ENCODE measurements at places on chromosomes 2 and 18.

- DNase-seq = no peak
Measured at GRCh38 chr2:122830157-122830556, 1074.7 kb downstream of the TSN start.

DNA sequence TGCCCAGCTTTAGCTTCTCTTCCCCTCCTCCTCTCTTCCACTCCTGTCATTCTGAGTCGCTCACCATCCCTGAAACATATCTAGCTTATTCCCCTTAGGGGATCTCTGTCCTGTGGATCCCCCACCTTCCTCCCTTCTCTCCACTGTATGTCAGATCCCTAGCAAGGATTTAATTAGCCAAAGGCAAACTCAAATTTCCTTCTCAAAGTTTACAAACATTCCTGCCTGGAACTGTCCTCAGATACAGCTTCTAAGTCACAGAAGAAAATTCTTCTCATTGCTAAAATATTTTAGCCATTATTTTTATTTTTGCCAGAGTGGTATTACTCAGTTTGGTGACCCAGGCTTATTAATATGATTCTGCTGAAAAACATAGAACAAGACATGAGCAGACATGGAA is 315.3 kb downstream of the CYP26B1 start:
- no peak for DNase-seq

DNA sequence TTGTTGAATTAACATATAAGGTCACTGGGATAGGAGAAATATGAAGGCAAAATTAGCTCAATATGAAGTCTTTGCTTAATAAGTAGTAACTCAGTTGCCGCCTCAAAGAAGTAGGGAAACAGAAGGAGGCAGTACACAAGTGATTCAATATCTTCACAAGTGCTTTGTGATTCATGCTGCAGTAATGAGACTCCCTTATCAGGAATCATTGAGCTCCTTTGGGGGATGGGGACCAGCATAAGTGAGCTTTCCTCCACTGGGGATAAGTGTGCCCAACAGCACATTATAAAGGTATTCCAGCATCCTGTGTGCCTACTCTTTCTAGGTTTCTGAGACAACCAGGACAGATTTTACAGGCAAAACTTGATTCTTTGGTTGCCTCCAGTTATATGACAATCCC is 323.4 kb upstream of the UBE2E3 start:
- no peak for DNase-seq

DNA sequence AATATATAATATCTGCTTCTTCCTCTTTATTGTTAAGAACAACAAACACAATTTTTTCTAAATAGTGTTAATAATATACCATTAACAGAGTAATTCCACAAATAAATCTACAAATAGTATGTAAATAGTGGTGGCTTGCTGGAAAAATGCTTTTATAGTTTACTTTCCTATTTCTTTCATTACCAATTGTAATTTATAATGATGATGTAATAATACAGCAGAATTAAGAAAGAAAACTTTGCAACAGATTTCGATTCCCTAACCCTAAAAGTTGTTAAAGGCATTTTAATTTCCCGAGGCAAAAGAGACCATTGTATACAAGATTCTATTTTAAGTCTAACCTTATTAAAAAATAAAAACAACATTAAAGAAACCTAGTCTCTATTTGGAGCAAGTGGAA is 307.9 kb downstream of the CCDC178 start:
- DNase-seq = no peak

GRCh38 chr2:88188748-88189147 is 18.6 kb downstream of the THNSL2 start:
- no peak for DNase-seq

GRCh38 chr2:126753501-126754212 is 97.7 kb downstream of the GYPC start:
- DNase-seq = no peak

DNA sequence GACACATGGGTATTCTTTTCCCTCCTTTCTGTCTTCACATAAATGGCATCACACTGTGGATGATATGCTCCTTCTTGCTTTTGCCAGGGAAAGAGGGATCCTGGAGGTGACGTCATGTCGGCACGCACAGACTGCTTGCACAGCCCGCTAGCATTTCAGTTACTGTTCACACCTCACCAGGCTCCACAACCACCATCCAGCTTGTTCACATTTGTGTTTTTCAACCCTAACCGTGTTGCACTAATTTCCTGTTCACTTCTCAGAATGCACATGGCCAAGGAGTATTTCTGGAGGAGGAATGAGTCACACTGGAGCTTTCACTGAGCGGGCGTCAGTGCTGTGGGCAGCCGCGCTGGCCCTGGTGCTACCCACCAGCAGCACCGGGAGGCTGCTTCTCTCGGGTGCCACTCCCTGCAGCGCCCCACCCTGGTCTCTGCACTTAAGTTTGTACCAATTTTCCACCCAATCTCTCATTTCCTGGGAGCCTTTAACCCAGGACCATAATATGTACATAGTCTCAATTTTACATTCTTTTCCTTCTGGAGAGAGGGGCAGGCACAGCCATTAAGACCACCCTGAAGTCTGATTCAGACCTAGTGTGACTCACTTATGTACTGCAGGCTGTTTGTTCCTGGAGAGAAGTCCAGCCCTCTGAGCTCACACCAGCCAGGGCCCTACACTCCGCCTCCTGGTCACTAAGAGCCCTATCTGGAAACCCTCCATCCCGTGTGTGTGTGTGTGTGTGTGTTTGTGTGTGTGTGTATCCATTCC is 65.1 kb downstream of the MBP start:
- DNase-seq = no peak

- DNase-seq = no peak
Measured at GRCh38 chr2:84283506-84283905, 175.6 kb downstream of the SUCLG1 start.

GRCh38 chr2:112698834-112699515 is 21.8 kb upstream of the NT5DC4 start:
- no peak for DNase-seq

- DNase-seq = no peak
Measured at GRCh38 chr18:8262221-8262620, 347.0 kb upstream of the RAB12 start.

- no peak for DNase-seq
Measured at GRCh38 chr2:23556929-23557328, 171.9 kb downstream of the KLHL29 start.

- no peak for DNase-seq
Measured at GRCh38 chr18:56100090-56100722, 512.2 kb upstream of the TCF4 start.

GRCh38 chr18:45662468-45662867 is 47.2 kb downstream of the SLC14A2 start:
- no peak for DNase-seq

DNA sequence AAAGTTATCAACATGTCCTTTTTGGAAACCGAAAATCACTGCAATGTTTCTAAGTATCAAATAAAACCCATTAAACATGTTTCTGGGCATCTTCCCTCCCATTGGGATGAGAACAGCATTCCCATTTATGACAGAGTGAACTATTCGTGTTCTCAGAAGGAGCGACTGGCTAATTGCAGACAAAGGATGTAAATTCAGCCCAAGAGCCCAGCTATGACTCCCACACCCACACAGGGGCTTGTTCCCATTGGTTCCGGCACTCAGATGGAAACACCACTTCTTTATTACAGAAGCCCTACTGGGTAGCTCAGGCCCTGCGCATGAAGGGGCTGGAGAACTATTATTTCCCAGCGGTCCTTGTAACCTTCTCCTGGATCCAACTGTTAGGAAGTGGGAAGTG is 16.6 kb upstream of the NPAS2 start:
- no peak for DNase-seq

GRCh38 chr2:2530334-2530733 is 199.3 kb upstream of the MYT1L start:
- DNase-seq = no peak

DNA sequence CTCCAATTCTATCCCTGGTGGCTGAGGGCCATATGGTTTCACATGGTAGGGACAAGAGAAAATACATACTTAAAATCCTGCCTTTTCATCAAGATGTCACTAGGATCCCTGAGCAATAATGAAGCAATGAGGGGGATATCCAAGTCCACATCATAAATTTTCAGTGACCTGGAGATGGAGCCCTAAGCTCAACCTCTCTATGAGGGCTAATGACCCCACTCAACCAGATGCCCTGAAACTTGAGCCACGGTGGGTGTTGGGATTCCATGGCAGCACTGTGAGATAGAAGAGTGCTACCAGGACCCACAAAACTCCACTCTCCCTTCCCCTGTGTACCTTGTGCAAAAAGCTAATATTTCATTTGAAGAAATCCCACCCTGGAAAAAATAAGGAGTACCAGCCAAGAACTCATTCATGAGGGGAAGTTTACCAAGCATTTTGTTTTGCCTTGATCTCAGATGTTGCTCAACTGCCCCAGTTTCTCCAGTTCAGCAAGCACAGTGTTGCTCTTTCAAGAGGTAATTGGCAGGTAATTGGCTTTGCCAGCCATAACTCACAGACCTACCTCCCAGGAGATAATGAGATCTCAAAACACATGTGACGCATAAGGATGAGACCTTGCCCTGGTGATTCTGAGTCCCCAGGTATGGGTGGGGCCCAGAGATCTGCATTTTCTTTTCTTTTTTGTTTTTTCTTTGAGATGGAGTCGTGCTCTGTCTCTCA is 51.0 kb upstream of the TTC39C start:
- DNase-seq = no peak

DNA sequence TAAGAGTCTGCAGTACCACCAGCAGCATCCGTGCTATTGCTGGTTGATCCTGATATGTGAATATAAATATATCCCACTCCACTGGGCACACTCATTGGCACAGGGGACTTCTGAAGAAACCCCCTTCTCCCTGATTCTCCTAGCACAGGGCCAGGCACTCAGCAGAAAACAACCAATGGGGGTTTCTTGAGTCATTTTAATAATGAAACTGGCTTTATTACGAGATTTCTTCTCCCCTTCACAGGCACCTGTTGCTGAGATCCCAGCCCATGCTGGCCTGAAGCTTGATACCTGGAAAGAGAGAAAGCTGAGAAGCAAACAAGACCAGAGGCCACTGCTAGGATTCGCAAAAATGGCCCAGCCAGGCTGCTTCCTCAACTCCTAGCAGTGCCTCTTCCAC is 17.9 kb upstream of the CYRIA start:
- DNase-seq = no peak

DNA sequence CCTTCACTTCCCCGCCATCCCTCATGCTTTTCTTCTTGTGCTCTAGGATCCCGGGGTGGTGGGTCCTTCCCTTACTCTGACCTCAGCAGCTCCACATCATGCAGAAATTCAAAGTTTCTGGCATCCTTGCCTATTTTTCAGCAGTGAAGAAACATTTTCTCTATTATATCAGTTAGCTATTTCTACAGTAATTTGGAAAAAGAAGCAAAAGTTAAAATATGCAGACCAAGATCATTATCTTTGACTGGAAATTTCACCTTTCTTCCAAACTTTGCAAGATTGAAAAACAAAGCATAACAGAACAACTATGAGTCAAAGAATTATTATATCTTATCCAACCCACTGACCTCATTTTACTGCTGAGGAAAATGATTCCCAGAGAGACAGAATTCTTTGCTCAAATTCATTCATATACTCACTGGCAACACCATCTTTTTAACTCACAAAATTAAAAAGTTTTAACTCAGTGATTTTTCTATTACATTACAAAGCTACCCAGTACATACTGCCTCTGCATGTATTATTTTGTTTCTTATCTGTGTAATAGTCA is 40.5 kb downstream of the ANTXR1 start:
- DNase-seq = no peak

DNA sequence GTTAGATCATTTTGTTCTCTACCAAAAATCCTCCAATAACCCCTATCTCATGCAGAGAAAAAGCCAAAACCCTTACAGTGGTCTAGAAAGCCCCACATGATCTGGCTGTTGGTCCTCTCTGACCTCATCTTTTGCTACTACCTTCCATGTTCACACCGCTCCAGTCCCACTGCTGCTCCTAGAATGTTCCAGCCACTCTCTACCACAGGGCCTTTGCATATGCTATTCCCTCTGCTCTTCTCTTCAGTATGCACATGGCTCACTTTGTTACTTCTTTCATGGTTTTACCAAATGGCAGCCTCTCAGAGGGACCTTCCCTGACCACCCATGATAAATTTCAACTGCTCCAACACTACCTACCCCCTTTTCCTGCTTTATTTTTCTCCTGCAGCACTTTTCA is 193.5 kb upstream of the CCDC150 start:
- no peak for DNase-seq

GRCh38 chr2:102478686-102479470 is 5.9 kb downstream of the SLC9A4 start:
- DNase-seq = no peak

DNA sequence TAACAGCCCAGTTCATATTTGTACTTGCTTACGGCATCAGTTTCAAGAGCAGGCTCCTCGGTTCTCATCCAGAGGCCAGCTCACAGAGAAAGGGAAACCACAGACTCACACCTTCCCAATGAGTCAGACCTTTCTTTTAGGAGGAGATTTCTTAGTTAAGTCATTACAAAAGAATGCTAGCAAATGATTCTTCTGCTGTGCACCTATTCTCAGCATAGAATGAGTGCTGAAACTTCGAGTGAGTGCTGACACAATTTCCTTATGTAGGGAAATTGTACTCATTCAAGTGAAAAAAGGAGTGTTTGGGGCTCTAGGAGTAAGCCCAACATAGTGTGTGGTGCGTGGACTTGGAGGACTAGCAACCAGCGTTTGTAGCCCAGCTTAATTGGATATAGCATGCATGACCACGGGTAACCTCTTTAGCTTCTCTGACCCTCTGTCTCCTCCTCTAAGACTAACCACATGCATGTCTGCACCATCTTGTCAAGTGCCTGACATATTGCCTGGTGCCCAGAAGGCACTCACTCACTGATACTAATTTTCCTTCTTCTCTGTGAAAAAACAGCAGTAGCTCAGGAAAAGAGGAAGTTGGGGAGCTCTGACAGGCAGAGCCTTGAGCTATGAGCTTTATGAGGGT is 87.0 kb downstream of the ALPK2 start:
- DNase-seq = no peak

- no peak for DNase-seq
Measured at GRCh38 chr18:27278131-27278530, 93.0 kb upstream of the CHST9 start.

- DNase-seq = no peak
Measured at GRCh38 chr18:80034852-80035406, 695 bp downstream of the RBFA start.

GRCh38 chr2:23698116-23698693 is 228.7 kb downstream of the ATAD2B start:
- DNase-seq = no peak

- no peak for DNase-seq
Measured at GRCh38 chr18:57780706-57781347, 22.3 kb downstream of the ATP8B1 start.

DNA sequence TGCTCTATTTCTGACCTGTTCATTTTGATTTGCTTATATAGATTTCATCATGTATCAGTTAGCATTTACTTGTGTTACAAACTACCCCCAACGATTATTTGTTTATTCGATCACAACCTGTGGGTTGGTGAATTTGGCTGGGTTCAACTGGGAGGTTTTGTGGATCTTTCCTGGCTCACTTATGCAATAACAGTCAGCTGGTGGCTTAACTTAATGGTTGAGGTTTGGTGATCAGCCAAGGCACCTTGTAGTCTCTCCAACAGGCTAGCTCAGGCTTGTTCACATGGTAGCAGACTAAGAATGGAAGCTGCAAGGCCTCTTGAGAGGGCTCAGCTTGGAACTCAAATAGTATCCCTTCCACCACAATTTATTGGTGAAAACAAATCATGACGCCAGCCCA is 5.4 kb upstream of the PUM2 start:
- no peak for DNase-seq

- DNase-seq = no peak
Measured at GRCh38 chr2:218858138-218858445, 1.5 kb upstream of the WNT6 start.
